ENCODE measurements at places on chromosomes 3 and 15. TPM values are rescaled to one million over a fixed set of nuclear protein-coding genes. Genes with fewer than 3 reads are reported as not detected.

GRCh38 chr3:194267744-194268653, 83.1 kb downstream of the CPN2 start:
- peaks cover 11% of the 10 kb centered on the region for H3K4me1 ChIP-seq
- no peak overlapping the region for H3K27ac ChIP-seq
- no peak overlapping the region for H3K4me3 ChIP-seq

DNA sequence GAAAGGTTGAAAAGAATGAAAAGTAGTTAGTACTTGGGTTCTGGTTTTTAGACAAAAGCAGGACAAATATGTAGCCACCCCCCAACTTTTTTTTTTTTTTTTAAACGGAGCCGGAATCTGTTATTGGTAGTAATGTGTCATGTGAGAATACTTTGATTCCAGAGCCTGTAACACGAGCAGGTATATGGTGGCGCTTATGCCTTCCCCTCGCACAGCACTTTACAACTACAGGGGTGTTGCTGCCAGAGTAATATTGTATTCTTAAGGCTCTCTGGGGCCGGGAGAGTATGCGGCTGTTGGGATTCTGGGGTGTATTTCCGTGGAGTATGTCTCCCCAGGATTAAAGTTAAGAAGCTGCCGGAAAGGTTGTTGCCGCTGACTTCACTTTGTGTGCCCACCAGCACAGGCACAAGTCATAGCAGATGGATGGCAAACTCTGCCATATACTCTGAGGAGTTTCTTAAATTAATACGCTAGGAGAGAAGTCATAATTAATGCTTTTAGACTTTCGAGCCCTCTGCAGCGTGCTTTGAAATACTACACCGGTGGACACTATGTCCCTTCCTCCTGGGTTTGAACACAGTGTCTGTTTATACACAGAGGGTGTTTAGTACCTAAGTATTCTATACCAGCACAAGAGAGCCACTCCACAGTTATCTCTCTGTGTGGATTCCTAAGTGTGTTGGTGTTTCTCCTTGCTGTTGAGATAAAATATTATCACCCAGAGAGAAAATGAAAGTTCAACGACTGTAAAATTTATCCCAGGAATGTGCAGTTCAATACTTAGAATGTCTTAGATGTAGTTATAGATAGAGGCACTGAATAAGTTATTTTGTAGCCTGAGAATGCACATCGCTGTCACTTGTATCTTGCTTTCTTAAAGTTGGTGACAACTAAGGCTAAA, 1.4 kb downstream of the MBNL1 start:
- no peaks in the 10 kb centered on the region for H3K36me3 ChIP-seq
- peaks cover 42% of the 10 kb centered on the region for H3K4me1 ChIP-seq
- peak overlapping the region; percentile 56 for H3K27ac ChIP-seq
- DNase-seq, result peak; percentile 21
- peak overlapping the region; percentile 94 for H3K4me3 ChIP-seq

DNA sequence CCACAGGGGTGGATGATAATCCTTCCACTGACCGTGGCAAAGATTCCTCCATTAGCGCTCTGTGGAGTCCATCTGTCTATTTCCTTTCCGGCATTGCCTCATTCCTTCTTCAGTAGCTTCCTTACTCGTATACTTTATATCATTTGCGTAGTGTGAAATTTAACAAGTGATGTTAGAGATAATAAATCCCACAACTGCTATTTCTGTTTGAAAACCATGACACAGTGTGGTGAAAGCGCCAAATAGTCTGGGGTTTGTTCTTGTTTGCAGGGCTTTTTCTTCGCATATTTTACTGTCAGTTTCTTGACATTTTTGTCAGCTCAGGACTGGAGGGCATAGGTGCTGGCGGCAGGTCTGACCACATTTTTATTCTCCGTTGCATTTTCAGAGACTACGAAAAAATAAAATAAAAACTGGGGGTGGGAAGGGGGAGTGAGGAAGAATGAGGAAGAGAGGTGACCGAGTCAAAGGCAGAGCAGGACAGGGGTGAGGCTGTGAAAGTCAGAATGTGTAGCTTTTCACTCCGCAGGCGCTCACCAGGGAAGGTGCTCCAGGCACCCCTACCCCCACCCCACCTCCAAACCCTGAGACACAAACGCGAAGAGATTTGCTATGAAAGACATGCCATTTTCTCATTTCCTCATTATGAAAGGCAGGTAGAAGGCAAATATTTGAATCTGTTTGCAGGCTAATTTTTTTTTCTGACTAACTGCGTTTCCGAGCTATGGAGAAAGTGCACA, 965.0 kb downstream of the MCTP2 start:
- DNase-seq, result no peak
- H3K27me3 ChIP-seq, result no peaks in the 10 kb centered on the region
- H3K27ac ChIP-seq, result no peak overlapping the region

DNA sequence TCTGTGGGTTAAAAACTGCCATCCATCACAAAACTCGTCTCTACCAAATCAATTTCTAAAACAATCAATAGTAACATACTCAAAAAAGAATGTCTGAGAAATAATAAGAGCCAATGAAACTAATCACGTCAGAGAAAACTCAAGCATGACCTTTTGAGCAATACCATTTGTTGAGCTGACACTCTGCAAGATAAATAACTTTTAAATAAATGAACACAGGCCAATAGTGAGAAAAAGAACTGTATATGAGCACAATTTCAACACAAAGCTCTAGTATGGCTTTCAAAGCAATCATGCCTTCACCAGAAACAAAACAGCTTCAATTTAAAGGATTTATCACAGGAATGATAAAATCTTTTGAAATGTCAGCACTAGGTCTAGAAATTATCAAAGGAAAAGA, 249.2 kb upstream of the SETMAR start:
- no peaks in the 10 kb centered on the region for H3K4me1 ChIP-seq
- H3K27me3 ChIP-seq, result no peaks in the 10 kb centered on the region
- no peak overlapping the region for H3K4me3 ChIP-seq
- no peak for DNase-seq
- no peak overlapping the region for H3K27ac ChIP-seq

RLBP1 gene
- total RNA-seq, result not detected

Measured in Caco-2 (cell line).